Suppressor macrophage treated with lipopolysaccharide for 4 hours (primary cell): ENCODE measurements at places on chromosomes 3 and 15.
A peak's percentile ranks its signal among the peaks of the same experiment; 100 is the strongest.

GRCh38 chr3:150877303-150877702 lies 27.9 kb downstream of the MINDY4B start:
- no peak for DNase-seq

- DNase-seq = no peak
These were observed 13.9 kb downstream of the PHLDB2 start for GRCh38 chr3:111872979-111873378.

DNA sequence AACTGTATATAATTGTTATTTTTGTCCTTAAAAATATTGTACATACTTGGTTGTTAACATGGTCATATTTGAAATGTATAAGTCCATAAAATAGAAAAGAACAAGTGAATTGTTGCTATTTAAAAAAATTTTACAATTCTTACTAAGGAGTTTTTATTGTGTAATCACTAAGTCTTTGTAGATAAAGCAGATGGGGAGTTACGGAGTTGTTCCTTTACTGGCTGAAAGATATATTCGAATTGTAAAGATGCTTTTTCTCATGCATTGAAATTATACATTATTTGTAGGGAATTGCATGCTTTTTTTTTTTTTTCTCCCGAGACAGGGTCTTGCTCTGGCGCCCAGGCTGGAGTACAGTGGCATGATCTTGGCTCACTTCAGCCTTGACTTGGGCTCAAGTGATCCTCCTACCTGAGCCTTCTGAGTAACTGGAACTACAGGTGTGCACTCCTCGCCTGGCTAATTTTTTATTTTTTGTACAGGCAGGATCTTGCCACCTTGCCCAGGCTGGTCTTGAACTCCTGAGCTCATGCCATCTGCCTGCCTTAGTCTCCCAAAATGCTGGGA lies 10.7 kb downstream of the NFKBIZ start:
- no peak for DNase-seq

DNA sequence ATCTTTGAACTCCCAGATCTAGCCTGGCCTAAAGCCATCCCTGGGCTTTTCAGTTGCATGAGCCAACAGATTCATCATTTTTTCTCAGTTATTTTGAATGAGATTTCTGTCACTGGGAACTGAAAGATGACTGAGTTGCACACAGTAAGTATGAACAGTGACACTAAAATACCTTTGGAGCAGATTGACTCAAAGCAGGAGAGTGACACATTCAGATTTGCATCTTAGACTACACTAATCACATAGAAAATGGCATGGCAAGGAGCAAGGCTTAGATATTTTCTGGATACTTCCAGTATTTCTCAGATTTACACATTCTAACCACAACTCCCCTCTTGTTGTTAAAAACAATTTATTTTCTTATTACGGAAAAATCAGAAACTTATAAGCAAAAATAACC lies 32.8 kb downstream of the SEC62 start:
- DNase-seq = no peak

GRCh38 chr3:61820306-61820992 lies 259.1 kb downstream of the PTPRG start:
- no peak for DNase-seq

DNA sequence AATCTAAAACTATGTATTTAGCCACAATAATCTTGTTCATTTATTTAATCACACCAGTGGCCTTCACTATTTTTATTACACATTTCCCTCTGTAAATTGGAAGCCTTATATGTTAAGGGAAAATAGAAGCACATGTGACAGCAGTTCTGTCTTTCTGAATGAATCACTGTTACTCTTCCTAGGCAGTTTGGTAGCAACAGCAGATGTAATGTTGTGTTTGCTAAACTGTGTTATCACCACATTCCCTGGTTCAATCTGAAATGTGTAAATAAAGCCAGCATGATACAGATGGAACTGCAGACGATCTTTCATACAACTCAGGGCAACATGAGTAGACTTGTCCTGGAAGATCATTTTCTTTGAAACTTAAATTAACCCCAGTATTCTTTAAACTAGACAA lies 220.1 kb downstream of the MCTP2 start:
- no peak for DNase-seq

- no peak for DNase-seq
These were observed 136.4 kb downstream of the MAGI1 start for GRCh38 chr3:65902304-65902793.

DNA sequence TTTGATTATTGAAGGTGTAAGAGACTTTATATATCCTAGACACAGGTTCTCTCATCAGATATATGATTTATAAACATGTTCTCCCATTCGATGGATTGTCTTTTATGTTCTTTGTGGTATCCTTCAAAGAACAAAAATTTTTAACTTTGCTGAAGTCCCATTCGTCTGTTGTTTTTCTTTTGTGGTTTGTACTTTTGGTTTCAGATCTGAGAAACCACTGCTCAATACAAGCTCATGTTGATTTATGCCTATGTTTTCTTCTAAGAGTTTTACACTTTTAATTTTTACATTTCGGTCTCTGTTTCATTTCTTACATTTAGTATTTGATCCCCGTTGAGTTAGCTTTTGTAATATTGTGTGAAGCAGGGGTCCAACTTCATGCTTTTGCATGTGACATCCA lies 103.3 kb upstream of the SPRED1 start:
- DNase-seq = no peak

DNA sequence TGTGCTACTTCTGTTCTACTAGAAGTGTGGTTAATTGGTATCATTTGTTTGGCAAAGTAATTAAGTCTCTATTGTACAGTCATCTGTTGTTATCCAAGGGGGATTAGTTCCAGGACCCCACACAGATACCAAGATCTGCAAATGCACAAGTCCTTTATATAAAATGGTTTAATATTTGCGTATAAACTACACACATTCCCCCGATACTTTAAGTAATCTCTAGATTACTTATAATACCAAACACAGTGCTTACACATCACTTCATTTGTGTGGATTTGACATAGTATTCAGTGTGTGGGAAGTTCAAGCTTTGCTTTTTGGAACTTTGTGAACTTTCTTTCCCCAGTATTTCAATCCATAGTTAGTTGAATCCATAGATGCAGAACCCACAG lies 50.5 kb upstream of the ABI3BP start:
- no peak for DNase-seq

GRCh38 chr15:76866716-76867321 lies 38.3 kb downstream of the SCAPER start:
- peak; percentile 18 for DNase-seq

DNA sequence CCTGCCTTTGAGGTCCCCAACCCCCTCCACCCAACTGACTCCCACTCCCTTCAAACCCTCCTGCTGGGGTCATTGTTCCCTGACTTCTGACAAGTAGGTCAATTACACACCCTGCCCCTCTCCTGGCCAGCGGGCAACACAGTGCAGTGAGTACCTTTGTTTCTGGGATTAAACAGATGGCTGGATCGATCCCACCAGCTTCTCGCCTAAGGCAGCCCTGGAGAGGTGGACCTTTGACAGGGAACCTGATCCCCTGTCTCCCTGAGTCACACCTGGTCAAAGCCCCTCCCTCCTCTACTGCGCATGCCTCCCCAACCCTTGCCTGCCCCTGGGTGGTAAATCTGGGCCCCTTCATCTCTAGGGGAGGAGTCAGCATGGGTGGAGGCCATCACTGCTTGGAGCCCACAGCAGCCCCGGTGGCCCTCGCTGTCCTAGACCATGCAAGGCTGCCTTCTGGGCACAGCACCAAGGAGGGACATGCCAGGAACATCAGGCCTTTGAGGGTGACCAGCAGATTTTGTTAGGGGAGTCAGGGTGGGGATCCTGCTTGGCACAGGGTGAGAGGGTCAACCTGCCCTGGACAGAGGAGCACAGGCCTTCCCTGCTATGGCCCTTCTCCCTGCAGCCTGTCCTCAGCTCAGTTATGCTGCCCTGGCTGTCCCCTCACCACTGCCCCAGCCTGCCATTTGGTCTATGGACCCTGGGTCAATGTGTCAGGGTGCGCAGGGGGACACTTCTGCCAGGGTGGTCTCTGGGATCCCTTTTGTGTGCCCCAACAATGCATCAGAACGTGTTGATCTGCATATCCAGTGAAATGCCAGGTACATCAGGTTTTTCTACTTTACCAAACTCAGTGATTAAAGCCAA lies 9.8 kb upstream of the PRR23E start:
- no peak for DNase-seq

DNA sequence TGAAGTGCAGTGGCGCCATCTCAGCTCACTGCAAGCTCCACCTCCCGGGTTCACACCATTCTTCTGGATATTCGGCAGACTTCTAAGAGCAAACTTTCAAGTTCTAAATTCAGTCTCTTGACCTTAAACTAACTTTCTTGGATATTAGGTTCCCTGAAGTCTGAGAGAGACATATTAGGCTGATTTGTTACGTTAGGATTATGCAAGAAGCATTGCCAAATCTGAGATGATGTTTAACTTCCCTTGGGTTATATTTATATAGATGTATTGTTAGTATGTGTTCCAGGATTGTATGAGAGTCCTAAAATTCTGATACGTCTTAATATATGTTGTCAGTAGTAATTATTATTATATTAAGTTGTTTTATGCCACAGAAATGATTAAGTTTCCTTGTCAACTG lies 80.1 kb downstream of the SLC6A1 start:
- DNase-seq = peak; percentile 58

- no peak for DNase-seq
These were observed 269.7 kb downstream of the ABHD5 start for GRCh38 chr3:43960448-43960840.

DNA sequence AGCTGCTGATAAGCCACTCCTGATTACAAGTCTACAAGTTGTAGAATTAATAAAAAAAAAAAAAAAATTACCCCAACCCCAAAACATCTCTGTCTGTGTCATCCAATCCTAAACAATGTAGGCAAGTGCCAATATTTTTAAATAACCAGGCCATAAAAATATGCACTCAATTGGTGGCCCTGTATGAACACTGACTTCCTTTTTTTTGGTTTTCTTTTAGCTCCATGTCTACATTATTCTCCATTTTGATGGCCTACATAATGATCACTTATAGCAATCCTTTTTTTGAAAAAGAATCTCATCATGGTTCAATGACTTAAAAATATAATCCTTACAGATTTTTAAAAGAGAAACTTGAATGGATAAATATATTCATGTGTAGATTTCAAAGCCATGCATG lies 72.1 kb downstream of the FOXP1 start:
- no peak for DNase-seq

GRCh38 chr15:38128921-38129320 lies 123.7 kb upstream of the SPRED1 start:
- DNase-seq = no peak

DNA sequence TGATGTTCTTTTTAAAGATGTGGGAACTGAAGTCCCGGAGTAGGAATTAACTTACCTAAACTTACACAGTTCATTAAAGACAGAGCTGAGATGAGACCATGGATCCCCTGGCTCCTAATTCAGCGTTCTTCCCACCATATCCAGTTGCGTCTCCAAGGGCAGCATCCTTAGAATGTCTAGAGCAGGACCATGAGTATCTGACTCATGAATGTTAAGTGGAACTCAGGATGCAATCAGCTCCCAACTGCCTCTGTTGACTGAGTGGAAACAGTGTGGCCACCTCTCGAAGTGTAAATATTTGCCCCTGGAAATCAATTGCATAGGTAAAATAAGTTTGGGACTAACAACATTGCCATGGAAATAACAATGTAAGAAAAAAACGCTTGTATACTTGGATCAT lies 2.5 kb downstream of the SNTN start:
- DNase-seq = no peak

GRCh38 chr3:52490939-52491526 lies 4.1 kb upstream of the STAB1 start:
- peak; percentile 73 for DNase-seq

DNA sequence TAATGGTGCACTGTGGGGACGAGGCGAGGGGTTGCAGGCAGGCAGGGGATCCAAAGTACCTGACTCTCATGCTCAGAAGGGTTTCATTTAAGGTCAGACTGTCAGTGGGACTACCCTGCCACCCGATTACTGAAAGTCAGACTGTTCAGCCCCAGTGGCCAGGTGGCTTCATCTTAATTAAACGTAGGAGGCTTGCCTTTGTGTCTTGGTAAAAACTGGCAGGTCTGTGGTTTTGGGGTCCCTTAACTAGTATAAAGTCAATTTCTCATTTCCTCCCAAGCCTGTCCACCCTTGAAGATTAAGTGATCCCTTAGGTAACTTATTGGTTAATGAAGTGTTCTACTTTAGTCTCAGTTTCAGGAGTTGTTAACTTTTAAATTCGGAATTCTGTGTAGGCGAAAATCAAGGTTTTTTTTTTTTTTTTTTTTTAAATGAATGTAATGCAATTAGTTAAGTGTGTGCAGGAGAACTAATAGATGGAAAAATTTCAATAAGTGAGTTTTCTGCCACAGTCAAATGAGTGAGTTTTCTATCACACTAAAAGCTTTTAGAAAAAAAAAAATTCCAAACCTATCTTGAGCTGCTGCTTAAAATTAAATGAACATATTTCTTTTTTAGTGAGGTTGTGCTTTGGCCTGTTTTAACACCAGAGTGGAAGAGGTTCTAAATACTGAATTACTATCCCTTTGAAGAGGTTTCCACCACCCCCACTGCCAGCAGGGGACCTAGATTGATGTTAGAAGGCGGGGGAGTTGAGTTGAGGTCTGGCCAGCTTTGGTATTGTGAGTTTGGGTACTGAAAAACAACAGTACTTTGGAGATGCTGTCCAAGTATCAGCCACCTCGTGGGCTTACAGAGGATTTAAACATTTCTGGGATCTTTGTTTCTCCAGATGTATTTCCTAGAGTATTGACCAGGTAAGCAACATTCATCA lies 15.2 kb downstream of the ITPR1 start:
- DNase-seq = no peak

GRCh38 chr15:47551079-47551478 lies 166.2 kb upstream of the SEMA6D start:
- DNase-seq = no peak

GRCh38 chr3:196192036-196192523 lies 19.1 kb downstream of the ZDHHC19 start:
- peak; percentile 87 for DNase-seq

- DNase-seq = no peak
These were observed 300.4 kb upstream of the ROPN1 start for GRCh38 chr3:124292329-124292728.

GRCh38 chr3:24519368-24520100 lies 24.9 kb upstream of the THRB start:
- DNase-seq = peak; percentile 54

- no peak for DNase-seq
These were observed 172.0 kb downstream of the TCF12 start for GRCh38 chr15:57090496-57090859.

DNA sequence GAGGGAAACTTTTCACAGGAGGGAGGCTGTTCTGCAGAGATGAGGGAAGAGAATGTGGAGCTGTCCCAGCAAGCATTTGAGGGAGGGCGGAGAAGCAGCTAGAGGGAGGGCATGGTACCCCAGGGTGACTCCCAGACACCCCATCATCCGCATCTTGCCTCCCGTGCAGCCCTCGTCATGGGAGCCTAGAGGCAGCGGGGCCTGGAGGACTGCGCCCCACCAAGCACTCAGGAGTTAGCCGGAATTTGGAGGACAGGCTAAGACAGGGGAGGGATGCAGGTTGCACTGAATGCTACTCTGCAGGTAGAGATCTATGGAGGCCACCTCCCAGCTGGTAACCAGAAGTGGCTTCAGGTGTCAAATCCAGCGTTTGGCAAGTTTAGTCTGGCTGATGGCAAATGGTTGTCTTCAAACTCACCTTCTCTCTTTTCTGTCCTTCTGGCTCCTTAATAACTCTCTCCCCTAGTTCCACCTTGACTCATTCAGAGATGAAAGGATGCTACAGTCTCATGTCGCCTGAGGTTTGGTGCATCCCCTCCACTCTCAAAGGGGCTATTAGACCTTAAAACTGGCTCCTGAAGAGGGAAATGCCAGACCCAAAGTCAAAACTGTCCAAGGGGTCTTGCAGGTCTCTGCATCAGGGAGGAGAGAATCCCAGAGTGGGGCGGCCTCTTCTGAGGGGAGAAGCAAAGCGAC lies 155.9 kb upstream of the TLE3 start:
- DNase-seq = no peak

GRCh38 chr15:88657326-88658069 lies 18.7 kb downstream of the ISG20 start:
- peak; percentile 40 for DNase-seq
